ENCODE measurements at places on chromosomes 2 and 18.

DNA sequence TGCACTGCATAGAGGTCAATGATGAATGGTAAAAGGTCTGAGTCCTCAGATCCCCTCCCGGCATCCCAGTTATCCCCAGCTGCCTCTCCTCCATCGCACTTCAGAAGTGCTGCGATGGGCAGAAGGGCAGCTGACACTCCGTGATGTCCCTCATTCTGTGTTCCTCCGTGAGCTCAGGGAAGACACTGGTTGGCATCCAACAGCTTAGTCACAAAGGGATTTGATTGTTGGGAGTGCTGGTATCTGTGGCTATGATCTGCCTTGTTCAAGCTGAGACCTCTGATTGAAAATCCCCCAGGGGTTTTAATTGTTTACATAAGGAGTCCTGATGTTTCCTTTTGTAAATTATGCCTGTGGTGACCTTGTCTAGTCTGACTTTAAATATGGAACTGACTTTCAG, 19.0 kb upstream of the SAG start:
- DNase-seq = no peak

- DNase-seq = peak; percentile 3
Observed at GRCh38 chr18:43393174-43393573, 115.9 kb upstream of the SYT4 start.

DNA sequence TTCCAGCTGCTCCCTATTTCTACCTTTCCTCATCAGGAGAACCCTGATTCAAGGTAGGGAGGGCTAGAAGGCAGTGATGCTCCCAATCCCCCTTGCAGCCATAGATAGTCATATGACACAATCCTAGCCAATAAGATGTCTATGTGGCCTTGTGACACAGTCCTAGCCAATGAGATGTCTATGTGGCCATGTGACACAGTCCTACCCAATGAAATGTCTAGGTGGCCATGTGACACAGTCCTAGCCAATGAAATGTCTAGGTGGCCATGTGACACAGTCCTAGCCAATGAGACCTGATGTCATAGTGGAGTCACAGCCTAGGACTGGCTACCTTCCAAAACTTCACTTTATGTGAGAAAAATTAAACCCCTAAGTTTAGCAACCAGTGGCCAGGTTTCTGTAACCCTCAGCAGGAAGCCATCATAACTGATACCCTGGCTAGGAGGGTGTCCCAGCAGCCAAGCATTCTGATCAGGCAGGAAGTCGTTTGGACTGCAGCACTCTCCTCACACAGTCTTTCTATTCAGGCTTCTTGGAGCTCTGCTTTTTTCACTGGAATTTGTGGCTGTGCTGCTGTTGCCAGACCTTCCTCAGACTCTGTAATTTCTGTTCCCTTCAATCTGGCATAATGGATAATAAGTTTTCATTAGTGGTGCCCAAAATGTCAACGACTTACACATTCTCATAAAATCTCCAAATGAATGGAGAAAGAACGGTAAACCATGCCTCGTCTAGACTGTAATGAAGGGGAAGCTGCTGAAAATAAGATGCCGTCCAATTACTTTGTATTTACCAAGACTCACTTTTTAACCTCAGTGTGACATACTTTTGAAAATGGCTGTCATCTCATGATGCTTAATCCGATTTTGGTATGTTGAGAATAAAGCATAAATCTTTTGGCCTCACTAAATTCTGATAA, 165.0 kb upstream of the NCKAP5 start:
- no peak for DNase-seq

GRCh38 chr2:143371616-143372015, 242.4 kb downstream of the ARHGAP15 start:
- DNase-seq = no peak

DNA sequence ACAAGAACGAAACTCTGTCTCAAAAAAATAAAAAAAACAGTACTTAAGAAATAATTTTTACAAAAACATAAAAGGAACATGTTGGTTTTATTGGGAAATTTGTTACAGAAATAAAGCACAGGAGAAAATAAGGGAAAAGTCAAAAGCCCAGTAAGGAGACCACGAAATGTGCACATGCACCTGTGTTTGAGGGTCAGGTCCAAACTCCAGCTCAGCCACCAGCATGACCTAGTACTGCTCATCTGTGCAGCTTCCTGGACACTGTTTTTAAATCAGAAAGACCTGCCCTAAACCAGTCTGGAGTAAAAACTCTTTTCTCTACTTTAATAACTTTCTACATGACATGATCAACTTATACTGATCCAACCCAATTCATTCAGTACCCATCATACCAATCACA, 21.2 kb downstream of the RNF149 start:
- no peak for DNase-seq

- no peak for DNase-seq
Observed at GRCh38 chr2:96546321-96546720, 9.8 kb downstream of the ARID5A start.

DNA sequence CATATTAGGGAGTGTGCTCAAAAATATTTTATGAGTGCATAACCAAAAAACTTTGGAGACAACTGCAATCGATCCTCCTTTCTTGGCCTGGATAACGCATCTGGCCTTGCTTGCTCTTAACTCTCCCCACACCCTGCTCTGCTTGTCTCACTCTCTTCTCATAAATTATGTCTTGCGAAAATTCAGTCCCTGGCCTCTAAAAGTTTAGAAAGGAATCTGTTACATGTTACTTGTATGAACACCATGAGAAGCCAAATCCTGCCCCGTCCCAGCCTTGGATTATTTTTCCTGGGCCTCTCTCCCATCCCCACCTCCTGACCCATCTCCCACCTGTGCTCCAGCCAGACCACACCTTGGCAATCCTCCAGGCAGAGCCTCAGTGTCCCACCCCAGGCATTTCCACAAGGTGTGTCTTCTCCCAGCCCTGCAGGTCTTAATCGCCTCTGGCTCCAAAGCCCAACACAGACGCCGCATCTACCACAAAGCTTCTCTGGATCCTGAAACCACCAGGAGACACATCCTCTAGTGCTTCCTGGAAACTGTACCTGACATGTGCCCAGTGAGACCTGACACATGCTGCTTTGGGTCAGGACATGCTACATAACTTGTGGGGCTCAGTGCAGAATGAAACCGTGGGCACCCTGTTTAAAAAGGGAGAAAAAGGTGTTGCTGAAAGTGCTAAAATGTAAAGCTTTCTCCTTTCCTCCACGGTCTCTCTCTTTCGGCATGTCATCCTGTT, 99.6 kb upstream of the ST3GAL5 start:
- no peak for DNase-seq

GRCh38 chr2:149597050-149597667, 9.6 kb upstream of the MMADHC start:
- no peak for DNase-seq

DNA sequence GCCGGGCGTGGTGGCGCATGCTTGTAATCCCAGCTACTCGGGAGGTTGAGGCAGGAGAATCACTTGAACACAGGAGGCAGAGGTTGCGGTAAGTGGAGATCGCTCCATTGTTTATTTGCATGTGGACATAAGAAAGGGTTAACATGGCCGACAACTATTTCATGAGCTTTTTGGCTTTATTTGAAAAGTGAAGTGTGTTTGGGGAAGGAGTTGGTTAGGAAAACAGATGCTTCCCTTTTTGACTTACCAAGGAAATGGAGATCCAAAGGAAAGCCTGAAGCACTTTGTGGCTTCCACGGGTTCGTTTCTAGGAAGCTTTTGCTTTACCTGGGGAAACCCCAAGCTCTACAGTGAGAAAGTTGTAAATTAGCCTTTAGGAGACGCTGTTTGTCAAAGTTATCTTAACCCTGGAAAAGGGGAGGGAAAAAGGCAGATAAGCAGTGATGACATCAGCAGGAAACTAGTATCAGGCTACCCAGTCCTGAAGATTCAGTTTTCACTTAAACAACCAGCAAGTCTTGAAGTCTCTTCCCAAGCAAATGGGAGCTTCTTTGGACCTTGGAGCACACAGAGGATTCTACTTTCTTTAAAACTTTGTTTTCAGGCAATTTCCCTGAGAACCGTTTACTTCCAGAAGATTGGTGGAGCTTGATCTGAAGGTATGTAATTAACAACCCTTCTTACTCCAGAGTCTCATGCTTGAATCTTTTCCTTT, at the start of gene CASP10:
Gene CASP10 (plus strand): TSS at position 492 of the 715 bp plus-strand sequence. CDS start 2,637 bp downstream, outside the sequence.
- DNase-seq = no peak

DNA sequence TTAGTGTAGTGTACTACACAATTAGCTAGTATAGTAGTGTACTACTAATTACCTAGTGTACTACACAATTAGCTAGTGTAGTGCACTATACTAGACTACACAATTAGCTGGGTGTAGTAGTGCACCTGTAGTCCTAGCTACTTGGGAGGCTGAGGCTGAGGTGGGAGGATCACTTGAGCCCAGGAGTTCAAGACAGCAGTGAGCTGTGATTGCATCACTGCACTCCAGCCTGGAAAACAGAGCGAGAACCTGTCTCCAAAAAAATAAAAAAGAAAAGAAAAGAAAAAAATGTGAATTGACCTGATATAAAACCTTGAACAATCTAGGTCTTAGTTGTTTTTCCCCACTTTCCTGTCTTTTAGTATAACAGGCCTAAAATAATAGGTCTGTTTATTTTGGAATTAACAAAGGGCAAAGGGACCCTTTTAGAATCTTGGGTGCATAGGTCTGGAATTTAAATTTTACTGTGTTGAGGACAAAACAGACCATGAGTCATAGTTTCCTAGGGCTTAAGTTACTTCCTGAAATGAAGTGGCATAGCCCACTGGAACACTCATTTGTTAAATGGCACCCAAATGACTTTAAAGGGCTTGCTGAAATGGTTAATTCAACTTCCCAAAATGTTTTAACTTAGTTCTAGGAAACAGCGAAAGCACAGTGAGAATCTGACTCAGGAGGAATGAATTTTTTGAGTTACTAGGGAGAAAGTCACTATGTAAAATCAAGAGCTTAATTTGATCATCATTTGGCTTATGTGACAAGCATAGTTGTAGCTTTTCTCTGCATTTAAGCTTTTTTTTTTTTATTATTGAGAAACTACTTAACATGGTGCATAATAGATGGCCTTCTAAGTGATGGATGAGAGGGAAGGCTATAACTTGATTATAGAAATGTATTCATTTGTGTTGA, 50.7 kb upstream of the ARL5A start:
- no peak for DNase-seq

GRCh38 chr2:196827356-196827755, 18.2 kb upstream of the C2orf66 start:
- no peak for DNase-seq

GRCh38 chr2:152755029-152755428, 36.6 kb downstream of the ARL6IP6 start:
- DNase-seq = no peak

DNA sequence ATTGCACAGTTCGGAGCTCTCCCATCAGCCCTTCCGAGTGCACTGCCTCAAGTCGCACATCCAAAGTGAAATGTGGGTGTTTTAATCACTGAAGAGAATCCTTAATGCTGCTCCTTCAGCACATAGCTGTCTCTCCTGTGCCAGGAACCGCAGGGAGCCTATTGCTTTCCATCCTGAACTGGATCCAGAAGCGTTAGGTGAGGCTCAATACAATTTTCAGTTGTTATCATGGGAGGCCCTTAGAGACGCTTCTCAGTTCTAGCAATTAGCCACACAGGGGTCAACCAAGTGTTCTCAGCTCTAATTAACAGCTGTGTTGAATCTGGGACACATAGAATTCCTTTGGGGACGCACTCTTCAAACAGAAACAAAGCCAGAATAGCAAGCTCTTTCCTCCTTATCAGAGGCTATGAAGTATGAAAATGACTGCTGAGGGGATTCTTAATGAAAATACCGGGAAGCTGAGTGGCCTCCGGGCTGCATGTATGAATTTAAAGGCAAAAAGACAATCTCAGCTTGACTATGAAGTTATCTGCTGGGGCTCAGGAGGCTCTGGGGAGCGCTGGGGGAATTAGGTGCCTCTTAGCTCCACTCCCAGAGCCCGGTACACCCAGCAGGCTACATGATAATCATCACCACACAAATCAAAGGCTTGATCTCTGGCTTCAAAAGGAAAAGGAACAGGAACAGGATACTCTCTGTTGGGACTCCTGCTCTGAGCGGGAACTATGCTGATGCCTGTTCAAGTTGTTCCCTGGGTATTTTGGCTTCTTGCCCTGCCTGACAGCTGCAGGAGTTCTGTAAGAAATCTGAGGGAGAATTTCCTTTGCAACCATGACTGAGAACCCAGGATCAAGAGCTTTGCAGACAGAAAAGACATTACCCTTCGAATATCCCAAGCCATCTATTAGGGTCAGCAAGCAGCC, 55.4 kb upstream of the NCOA1 start:
- DNase-seq = peak; percentile 83

GRCh38 chr2:47109007-47109375, 46.1 kb downstream of the STPG4 start:
- DNase-seq = no peak

- no peak for DNase-seq
Observed at GRCh38 chr2:148719941-148720436, 75.4 kb downstream of the EPC2 start.

DNA sequence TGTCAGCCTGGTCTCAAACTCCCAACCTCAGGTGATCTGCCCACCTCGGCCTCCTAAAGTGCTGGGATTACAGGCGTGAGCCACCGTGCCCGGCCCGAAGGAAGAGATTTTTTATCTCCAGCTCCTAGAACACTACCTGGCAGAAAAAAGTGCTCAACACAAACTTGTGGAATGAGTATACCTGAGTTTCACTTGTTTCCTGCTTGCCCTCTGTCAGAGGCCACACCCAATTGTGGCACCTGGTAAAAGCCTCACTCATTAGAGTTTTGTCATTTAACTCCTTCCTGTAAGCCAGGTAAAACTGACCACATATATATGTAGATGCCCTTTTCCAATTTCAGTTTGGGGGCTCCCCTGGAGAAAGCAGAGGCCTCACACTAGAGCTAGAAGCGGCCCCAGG, 42.2 kb upstream of the RTN4 start:
- no peak for DNase-seq

DNA sequence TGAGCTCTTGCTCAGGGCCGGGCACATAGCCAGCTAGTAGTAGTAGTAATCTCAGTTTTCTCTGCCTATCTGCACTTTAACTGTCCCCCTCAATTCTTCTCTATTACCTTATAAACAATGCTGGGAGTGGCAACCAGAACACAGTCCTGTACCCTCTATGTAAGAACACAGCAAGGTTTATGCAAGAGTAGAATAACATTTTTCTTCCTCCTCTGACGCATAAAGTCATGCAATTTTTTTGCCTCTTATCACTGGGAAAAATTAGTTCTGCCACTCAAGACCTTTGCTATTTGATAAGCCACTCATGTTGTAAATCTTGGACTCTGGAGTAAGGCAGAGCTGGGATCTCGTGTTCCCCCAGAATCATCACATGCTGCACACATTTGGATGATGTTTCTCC, 200.7 kb upstream of the SOX11 start:
- no peak for DNase-seq

- no peak for DNase-seq
Observed at GRCh38 chr2:3598912-3599854, 4.3 kb downstream of the COLEC11 start.

DNA sequence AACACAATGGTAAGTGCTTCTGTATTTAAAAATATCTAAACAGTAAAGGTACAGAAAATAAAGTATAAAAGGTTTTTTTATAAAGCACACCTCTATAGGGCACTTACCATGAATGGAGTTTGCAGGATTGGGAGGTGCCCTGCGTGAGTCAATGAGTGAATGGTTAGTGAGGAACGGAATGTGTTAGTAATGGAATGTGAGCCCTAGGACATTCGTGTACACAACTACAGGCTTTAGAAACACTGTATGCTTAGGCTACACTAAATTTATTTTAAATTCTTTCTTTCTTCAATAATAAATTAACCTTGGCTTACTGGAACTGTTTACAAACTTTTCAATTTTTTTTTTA, 337.9 kb upstream of the SLC39A10 start:
- no peak for DNase-seq

Measured in DMS 273 treated with DMSO at 0.1 percent for 48 hours (cell line).